ENCODE measurements at places on chromosomes 7 and 10. TPM values are rescaled to one million over a fixed set of nuclear protein-coding genes. Genes with fewer than 3 reads are reported as not detected.

NPY4R gene
- polyA plus RNA-seq, result not detected

DNA sequence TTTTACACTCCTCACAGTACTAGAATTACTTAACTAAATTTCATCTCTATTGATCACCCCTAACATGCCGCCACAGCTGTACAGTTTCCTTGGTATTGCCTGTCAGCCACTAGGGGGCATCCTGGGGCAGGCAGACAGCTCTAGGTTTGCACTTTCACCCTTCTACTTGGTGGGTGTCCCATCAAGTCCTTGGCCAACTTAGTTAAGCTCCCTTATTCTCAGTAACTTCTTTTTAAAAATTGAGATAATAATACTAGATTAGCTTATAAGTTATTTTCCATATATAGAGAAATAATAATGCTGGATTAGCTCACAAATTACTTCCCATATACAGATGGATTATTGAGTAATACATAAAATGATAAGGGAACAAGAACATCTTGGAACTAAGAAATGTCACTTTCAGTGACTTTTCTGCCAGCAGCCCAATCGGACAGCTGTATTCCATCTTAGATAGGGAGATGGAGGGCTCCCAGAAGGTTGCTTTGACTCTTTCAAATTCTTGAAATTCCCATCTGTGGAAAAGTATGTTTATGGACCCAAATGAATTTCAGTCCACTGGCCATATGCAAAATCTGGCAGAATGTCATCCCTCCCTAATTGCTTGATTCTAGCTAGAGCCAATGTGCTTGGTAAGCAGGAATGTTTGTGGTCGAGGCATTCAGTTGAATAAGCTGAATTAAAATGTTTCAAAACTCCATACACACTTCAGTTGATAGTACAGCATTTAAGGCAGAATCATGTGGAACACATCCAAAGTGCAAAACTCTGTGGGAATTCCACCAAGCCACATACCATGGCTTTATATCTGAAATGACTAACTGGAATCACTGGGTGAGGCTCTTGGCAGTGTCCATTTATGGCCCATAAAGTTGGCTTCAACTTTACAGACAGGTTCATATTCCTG is 309.7 kb downstream of the CSTF2T start:
- DNase-seq, result no peak

- no peak for DNase-seq
These were observed 233.5 kb upstream of the HDAC9 start for GRCh38 chr7:18262058-18262457.

GRCh38 chr7:46539892-46540483 is 618.9 kb upstream of the IGFBP3 start:
- no peak for DNase-seq

- no peak for DNase-seq
These were observed 410.2 kb upstream of the KLF6 start for GRCh38 chr10:4195213-4195612.

- DNase-seq, result no peak
These were observed 35.1 kb downstream of the UMAD1 start for GRCh38 chr7:7675686-7676085.

GRCh38 chr10:48811917-48812316 is 127.2 kb downstream of the WDFY4 start:
- no peak for DNase-seq

DNA sequence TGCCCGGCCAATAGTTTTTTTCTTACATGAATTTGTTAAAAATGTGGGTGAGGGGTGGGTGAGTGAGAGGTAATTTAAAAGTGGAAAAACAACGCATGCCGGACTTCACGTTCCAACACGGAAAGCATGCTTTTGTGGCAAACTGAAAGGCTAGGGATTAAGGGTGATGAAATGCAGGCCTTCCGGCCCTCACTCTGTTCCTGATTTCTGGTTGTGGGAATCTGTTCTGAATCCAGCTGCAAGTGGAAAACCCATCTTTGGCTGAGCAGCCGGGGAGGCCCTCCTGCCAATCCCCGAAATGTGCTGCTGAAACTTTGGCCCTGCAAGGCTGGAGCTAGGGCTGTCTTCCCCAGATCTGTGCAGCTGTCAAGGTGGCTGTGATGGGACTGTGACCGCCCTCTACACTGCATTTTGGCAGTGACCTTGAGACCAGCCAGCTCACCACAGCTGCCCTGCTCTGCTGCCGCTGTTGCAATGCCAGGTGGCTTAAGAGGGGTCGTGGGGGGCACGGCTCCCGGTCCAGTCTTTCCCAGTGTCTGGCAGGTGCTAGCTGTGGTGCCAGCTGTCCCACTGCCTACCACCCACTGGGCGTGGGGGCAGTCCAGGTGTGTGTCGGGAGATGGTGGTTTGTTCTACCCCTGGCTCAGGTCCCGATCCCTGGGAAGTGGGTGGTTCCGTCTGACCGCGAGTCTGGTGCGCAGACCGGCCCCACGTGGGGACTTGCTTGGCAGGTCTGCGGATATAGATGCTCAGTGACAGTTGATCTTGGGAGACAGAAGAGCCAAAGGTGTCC is 39.0 kb downstream of the TET1 start:
- DNase-seq, result no peak

GRCh38 chr7:142450695-142451094 is 192.8 kb upstream of the PRSS58 start:
- DNase-seq, result no peak

DNA sequence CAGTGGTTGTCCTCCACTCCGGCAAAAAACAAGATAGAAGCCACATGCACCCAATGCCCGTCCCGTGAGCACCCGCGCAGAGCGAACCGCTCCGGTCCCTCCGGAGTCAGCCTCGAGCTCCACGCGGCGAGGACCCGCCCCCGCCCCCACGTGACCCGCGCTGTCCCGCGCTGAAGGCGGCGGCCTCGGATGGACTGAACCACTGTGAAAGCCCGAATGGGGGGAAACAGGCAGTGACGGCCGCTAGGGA is 766 bp upstream of the EIF3B start:
- DNase-seq, result no peak

GRCh38 chr7:1849351-1850041 is 179.4 kb downstream of the ELFN1 start:
- no peak for DNase-seq

MYH16 gene
- not detected for polyA plus RNA-seq
